ENCODE measurements at places on chromosomes 5 and 9.

GRCh38 chr5:69213513-69214215 is 21.0 kb upstream of the CDK7 start:
- no peak for DNase-seq

GRCh38 chr5:66888613-66889012 is 292.4 kb downstream of the MAST4 start:
- no peak for DNase-seq

DNA sequence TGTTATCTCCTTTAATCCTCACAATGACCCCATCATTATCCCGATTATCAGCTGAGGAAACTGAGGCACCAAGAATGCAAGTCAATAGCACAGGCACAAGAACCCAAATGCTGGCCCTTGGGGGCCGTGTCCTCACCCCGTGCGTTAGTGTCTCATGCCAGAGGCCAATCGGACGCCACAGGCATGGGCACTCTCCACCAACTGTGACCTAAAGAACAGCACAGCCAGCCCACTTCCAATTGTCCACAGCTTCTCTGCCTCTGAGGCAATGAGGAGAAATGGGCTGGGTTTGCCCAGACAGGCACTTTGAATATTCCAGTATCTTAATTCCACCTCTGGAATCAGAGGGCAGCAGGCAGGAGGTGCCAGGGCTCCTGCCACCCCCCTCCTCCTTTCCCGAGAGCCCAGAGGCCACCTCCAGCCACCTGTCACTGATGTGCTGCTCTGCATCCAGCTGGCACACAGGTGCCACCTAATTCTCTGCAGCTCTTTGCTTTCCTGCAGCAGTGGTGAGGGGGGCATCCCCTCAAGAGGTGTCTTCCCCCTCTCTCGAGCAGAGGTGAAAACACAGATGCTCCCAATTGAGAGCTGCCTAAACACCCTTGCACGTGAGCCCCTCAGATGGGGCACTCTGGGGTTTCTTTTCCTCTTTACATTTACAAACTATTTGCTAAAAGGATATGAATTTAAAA is 107.5 kb downstream of the ROR2 start:
- DNase-seq, result no peak

DNA sequence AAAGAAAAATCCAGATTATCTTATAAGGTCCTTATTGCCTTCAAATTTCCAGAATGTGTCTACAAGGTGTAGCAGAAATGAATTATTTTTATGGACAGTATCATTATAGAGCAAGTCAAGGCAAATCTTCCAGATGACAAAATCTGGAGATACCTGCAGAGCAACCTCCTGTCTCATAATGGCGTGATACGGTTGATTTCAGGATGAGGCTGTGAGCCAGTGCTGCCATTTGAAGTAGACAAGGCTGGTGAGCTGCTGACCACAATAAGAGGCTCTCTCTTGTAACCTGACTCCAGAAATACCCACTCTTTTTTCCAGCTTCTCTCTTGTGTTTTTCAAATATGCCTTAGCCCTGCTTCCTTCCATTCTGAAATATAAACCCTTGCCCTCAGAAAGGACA is 108.2 kb downstream of the HTR1A start:
- DNase-seq, result no peak

GRCh38 chr5:90645024-90645610 is 86.5 kb downstream of the ADGRV1 start:
- no peak for DNase-seq

Data from stimulated activated CD4-positive, alpha-beta T cell treated with anti-CD3 and anti-CD28 coated beads, Interleukin-15, amount 100 ng/mL, for 1 hour (primary cell).